ENCODE measurements at places on chromosomes 5 and 9.

DNA sequence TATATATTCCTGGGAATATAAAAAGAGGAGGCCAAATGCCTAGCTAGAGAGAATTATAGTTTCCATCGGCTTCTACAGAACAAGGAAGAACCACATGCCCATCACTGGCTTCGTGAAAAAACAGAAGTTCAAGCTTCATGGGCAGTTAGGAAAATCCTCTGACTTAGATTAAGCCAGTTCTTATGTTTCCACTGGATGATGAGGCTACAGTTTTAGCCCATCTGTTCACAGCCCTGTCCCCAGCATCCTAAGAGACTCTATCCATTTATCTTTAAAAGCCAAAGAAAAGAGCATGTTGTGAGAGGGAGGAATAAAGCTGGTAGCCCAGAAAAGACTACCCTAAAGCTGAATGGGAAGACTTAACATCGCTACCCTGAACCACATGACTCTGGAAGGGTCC, 285.5 kb upstream of the WWC1 start:
- DNase-seq = no peak

DNA sequence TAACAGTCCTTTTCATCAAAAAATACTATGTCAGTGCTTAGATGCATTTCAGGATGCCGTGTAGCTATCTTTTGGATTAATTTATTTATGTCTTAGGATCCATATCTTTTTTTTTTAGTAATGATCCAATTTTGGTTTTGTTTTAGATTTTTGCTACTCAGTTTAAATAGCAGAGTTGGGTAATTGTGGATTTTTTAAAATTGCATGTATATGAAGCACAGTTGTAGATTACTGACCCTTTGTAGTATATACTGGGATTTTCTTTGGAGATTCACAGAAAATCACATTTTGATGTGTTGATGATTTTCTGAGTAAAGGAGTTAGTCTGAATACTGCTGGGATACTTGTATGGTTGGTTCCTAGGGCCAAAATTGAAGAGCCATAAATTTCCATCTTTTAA, 111.8 kb downstream of the NIPBL start:
- no peak for DNase-seq

DNA sequence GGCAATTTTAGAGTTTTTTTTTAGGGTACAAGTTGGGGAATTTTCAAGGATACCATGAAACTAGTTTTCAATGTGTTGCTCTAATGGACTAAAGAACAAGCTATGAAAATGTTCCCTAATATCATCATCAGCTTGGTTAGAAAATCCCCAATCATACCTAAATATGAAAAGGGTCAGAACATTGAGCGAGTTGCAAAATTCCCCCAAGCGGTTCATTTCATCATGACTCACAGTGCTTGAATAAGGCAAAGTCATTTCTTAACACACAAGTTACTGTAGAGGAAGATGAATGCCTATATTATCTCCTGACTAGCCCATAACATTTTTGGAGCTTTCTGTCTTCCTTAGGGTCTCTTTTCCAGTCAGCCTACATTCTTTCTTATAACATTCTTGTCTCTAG, 62.7 kb downstream of the ST8SIA4 start:
- no peak for DNase-seq

DNA sequence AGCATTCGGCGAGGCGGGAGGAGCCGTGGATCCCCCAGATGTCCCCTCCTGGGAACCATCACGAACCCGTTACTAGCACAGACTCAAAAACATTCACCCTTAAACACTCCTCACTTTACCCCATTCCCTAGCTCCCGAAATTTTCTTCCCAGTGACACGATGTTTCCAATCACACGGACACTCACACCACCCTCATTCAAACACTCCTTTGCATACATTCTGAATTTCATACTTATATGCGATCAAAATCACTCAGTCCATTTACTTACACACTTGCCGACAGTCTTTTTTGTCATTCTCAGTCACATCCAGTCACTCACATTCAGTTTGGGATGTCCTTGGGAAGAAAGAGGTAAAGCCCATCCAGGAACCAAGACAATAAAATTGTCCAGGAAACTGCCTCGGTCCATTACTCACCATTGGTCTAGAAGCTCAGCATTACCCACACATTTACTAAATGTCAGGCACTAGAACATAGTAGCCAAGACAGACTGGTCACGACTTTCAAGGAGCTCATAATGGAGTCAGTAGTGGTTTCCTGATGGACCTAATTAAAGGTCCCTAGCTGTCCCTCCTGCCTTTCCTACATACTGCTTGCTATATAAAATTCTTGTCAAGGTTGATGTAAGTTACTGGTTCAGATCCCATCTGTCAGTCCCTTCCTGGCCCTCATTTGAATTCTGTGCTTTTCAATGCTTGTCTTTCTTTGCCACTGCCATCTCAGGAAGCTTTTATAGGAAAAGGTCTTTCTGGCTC, 574 bp downstream of the SLC35A4 start:
- DNase-seq = no peak

DNA sequence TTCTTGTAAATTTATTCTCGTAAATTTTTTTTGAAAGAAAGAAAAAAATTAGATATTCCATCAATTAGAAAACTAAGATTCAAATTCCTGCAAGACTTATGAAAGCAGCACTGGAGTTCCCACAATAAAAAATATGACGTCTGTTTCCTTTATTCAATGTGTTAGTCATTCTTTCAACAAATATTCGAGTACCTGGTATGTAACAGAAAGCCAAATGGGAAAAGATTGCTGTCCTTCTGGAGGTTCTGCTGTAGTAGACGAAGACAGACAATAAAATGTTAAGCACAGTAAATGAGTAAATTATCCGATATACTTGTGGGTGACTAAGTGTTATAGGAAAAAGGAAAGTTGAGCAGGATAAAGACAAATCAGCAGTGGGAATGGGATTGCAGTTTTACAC, 92.2 kb downstream of the ADAMTSL1 start:
- no peak for DNase-seq

DNA sequence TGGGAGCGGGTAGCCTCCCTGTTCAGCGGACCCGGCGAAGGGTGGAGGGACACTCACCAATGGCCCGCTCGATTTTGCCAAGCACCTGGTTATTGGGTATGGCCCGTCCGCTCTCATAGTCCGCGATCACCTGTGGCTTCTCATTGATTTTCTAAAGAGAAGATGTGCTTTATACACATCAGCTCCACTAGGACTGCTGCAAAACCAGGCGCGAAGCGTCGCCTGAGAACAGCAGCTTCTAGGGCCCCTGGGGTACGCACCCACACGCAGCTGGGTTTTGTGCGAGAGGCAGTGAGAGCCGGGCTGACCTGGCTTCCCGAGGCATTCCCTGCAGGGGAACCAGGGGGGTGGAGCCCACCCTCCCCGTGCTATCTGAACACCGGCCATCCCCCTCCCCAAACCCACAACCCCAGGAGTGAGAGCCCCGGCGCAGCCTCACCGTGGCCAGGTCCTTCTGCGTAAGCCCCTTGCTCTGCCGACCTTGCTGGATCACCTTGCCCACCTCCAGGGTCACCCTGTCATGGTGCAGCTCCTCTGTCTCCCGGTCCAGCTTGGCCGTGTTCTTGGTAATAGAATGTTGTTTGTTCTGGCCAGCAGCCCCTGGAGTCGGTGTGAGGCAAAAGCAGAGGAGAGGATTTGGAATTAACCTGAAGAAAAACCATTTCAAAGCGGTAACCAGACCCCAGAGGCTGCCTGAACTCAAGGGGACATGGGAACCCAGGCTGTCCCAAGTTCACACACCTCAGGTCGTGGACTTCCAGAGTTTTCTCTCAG, 3.1 kb downstream of the EDF1 start:
- no peak for DNase-seq

DNA sequence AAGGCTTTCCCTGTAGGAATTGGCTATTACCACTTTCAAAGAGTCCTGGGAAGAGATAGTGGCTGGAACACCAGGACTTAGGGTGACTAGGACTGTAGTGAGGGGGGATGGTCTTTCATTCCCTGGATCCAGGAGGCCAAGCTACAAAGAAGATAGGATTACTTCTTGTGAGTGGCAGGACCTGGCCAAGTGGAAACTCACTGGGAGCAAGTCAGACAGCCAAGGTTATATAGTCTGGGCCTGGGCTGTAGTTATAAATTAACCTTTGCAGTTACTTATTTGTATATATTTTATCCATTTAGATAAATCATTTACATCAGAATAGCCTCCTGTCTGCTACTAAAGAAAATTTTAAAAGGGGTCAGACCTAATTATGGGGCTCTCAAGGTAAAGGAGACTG, 124.3 kb downstream of the TLR4 start:
- no peak for DNase-seq

GRCh38 chr5:171692936-171693335, 92.7 kb upstream of the SMIM23 start:
- no peak for DNase-seq

- DNase-seq = no peak
These were observed 11.6 kb downstream of the ERP44 start for GRCh38 chr9:100087218-100087617.

GRCh38 chr5:3607541-3608181, 12.0 kb downstream of the IRX1 start:
- DNase-seq = no peak

DNA sequence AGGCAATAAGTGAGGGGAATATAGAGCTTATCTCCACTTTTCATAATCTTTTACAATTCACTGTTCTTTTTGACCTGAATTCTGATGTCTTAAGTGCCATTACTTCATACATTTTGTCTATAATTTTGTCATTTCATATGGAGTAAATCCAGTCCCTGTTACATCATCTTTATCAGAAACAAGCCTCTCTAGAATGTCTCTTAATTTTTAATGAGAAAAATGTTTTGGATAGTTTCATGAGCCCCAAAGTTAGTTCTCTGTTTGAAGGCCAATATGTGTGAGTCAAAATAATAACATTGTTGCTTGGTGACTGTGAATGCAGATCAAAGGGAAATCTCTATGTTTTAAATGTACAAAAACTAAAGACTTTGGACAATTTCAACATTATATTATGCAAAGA, 329.6 kb upstream of the ARRDC3 start:
- DNase-seq = no peak

DNA sequence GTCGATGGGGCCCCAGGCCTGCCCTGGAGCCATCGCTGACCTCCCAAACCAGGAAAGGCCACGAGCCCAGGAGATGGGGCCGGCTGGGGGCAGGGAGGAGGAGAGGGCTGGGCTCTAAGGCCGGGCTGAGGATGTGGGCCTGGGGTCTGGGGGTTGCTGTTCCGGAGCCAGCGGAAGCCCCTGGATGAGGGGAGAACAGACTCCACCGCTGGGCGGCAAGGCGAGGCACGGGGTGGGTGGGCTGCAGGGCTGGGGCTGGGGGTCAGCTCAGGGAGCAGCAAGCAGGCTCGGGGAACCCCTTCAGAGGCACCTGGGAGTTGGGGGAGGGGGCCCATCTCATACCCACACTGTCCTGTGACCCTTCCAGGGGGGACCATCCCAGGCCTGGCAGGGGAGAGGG, 11.7 kb downstream of the LCN12 start:
- no peak for DNase-seq

- DNase-seq = no peak
These were observed 70.3 kb upstream of the RARS1 start for GRCh38 chr5:168415971-168416370.

GRCh38 chr9:69801989-69802388, 18.6 kb upstream of the CFAP95 start:
- DNase-seq = no peak

DNA sequence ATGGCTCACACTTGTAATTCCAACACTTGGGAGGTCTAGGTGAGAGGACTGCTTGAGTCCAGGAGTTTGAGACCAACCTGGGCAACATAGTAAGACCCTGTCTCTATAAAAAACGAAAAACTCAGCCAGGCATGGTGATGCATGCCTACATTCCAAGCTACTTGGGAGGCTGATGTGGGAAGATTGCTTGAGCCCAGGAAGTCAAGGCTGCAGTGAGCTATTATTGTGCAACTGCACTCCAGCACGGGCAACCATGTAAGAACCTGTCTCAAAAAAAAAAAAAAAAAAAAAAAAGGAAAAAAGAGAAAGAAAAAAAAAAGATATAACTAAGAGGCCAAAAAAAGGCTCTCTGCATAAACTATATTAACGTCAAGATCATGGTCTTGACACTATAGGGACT, 27.3 kb downstream of the GIN1 start:
- no peak for DNase-seq

- no peak for DNase-seq
These were observed 862.7 kb downstream of the DTWD2 start for GRCh38 chr5:118125687-118126086.

GRCh38 chr9:86368871-86369521, 14.8 kb upstream of the TUT7 start:
- no peak for DNase-seq

Measured in NCI-H187 (cell line).